Frontal cortex (tissue), 4 donors: ENCODE measurements at places on chromosomes 13 and 19. TPM values are rescaled to one million over a fixed set of nuclear protein-coding genes. Genes with fewer than 3 reads are reported as not detected.

GRCh38 chr19:1090731-1091543, 4.2 kb downstream of the POLR2E start:
- DNase-seq = no peak

DNA sequence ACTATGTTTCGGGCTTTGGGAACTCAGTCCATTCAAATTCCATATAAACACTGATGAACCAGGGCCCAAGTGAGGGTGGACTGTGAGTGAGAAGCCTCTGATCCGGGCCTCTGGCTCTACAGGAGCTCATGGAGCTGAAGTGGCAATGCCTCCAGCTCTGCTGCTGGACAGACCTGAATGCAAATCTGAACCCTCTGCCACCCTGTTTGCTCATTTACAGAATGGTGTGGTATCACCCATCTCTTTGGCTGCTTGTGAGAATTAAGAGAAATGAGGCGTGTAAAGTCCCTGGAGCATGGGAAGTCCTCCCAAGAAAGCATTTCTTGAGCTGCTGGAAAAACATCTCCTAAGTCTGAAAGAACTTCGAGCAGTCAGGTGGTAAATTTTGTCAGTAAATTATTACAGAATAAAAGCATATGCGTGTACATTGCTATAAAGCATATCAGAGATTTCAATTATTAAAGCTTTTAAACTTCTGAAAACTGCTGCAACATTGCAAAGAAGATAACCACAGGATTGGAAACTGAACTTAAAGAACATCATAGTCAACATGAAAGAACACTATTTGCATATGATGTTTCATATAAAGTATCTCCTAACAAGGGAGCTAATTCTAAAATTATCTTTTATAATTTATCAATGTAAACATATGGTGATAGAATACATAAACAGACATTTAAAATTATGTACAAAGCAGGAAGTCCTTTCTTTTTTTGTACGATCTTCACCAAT, 369.0 kb downstream of the UQCRFS1 start:
- no peak for DNase-seq

- DNase-seq = peak; percentile 55
Measured at GRCh38 chr19:32691952-32692726, 518 bp downstream of the NUDT19 start.

DNA sequence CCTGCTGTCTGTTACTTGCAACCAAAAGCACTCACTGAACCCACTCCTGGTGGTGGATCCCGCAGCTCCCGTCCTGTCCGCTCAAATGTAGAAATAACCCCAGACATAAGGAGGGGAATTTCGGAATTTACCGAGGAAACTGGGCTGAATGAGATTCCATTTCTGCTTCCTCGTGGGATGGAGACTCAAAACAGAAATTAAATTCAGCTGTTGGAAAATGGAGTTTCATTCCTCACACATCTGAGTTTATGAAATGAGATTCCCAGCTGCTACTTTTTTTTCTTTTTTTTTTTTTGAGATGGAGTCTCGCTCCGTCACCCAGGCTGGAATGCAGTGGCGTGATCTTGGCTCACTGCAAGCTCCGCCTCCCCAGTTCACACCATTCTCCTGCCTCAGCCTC, 44.3 kb downstream of the COLGALT1 start:
- DNase-seq = no peak

DNA sequence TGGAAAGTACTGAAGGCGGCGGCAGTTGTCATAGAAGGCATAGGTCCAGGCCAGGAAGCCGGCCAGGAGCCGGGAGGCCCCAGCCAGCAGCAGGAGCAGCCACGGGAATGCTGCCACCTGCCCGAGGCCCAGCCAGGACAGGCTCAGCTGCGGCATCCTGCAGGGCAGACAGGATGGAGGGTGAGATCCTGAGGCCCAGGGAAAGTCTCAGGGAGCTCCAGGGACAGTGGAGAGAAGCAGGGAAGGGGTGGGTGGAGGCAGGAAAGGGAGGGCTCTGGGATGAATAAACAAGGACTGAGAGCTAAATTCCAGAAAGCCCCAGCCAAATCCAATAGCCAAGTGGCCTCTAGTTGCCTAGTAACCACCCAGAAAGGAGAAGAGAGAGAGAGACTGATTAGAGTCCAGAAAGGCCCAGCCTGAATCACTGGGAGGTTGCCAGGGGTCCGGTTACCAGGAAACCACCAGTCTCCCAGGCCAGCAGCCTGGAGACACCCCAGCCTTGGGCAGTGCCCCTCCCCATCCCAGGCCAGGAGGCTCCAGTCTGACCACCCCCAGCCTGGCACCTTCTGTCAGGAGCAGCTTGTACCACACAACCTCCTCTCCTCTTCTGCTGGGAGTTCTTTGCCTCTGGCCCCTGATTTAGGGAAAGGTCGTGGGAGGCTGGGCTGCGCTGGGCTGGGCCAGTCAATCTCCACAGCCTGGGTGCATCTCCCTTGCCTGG, 7.5 kb upstream of the OR10H5 start:
- DNase-seq = peak; percentile 45

GRCh38 chr19:2532252-2533071, 56.5 kb downstream of the GADD45B start:
- DNase-seq = no peak

- DNase-seq = no peak
Measured at GRCh38 chr13:78977311-78977710, 318.4 kb upstream of the OBI1 start.

GRCh38 chr19:44735011-44735410, 13.5 kb upstream of the BCL3 start:
- no peak for DNase-seq

DNA sequence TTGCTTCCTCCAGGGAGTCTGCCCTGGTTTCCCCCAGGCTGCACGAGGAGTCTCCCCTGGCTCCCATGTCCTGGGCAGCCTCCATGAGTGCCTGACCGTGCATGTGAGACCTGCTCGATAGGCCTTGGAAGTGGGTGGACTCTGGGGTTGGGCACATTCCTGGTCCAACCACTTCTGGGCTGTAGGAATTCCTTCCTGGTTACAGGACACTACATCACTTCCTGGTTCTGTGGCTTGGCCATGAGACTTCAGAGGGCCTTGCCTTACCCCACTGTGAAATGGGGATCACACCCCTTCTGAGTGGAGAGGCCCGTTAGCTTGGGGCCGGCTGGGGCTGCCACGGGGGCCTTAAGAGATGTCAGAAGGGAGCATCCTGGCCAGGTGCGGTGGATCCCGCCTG, 4.0 kb upstream of the ZNF628 start:
- DNase-seq = no peak

GRCh38 chr13:80334597-80335260, 6.2 kb downstream of the SPRY2 start:
- no peak for DNase-seq

DNA sequence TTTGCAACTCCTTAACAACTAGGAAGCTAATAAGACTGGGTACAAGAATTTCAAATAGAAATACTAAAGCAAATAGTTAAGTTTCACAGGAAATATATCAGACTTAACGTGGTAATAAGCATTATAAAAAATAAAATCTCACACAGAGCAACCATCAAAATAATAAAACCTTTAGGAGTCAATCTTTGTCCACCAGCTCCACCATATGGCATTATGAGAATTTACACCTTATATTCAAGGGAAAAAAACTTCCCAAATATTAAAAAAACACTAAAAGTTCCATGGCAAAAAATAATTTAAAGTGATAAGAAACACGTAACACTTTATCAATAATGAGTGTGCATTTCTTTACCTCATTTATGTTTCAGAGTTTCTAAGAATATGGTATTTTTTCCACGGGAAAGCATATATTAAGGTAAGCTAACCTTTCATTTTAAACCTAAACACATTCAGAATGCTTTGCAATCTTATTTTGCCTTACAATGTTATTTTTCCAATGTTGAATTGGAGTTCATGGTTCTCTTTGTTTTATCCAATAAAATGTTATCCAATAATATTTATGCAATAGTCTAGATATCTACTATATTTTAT, 423.2 kb upstream of the SGCG start:
- no peak for DNase-seq

- DNase-seq = no peak
Measured at GRCh38 chr13:45565331-45565730, 50.2 kb downstream of the ERICH6B start.

GRCh38 chr19:31470952-31471351, 121.7 kb upstream of the TSHZ3 start:
- no peak for DNase-seq

GRCh38 chr13:92842145-92842544, 384.5 kb upstream of the GPC6 start:
- no peak for DNase-seq

DNA sequence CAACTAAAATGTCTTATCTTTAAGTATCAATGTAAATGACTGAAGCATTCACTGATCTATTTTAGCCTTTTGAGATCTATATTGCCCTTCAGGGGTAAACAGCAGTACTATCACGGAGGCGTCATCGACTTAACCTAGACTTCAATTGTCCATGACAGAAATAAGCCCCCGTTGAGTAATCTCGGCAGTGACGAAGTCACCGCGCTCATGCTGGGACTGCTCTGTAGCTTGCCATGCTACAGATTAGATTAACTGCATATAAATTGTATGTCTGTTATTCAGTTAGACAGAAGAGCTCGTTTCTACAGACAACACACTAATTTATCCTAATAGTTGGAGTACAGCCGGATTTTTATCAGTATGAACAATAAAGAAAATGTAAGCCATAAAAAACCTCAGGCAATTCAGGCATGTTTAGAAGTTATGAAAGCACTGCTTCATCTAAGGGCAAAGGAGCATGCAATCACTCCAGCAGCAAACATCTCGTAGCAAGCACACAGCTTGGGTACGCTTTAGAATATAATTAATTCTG, 56.6 kb downstream of the TUBGCP3 start:
- no peak for DNase-seq

DNA sequence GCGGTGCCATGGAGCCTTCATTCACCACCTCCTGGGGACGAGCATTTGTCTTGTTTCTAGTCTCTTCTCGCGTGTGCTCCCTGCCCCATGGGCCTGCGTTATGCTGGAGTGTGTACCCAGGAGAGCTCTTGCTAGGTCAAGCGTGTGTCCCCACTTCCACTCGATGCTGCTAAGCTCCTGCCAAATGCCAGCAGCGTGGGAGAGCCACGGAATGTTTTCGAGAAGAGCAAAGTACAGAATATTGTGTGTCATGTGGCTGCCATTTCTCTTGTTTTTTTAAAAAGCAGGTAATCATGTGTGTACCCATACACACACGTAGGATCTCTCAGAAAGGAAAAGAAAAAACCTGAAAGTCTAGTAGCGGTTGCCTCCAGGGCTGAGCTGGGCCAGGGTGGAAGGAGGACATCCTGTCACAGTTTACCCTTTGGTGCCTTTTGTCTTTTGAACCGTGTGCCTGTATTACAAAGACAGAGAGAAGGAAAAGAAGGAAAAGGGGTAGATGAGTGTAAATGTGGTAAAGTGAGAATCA, 28.6 kb downstream of the PAK4 start:
- no peak for DNase-seq

GRCh38 chr19:4596033-4596904, 36.8 kb upstream of the SEMA6B start:
- no peak for DNase-seq

- no peak for DNase-seq
Measured at GRCh38 chr19:55247621-55248099, 11.2 kb downstream of the PPP6R1 start.

GRCh38 chr19:16470911-16471811, 609 bp downstream of the EPS15L1 start:
- no peak for DNase-seq

DNA sequence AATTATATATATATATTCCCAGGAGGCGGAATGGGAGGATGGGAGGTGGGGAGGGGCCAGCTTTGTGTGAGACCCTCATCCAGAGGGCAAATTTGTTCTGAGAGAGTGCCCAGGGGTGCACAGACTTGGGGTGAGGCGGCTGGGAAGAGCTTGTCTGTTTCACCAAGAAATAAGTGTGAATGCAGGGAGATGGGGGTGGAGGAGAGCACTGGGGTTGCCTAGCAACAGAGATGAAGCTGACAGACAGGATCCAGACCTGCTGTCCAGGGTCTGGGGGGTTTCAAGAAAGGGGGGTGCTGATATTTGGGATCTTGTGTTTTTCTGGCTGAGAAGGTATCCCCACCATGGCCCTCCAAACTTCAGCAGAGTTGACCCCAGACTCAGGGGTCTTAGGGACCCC, 18.6 kb upstream of the TNFAIP8L1 start:
- DNase-seq = no peak

- DNase-seq = no peak
Measured at GRCh38 chr19:2221250-2221831, 14.8 kb downstream of the PLEKHJ1 start.

- no peak for DNase-seq
Measured at GRCh38 chr19:50417111-50418081, 1.3 kb upstream of the SPIB start.

DNA sequence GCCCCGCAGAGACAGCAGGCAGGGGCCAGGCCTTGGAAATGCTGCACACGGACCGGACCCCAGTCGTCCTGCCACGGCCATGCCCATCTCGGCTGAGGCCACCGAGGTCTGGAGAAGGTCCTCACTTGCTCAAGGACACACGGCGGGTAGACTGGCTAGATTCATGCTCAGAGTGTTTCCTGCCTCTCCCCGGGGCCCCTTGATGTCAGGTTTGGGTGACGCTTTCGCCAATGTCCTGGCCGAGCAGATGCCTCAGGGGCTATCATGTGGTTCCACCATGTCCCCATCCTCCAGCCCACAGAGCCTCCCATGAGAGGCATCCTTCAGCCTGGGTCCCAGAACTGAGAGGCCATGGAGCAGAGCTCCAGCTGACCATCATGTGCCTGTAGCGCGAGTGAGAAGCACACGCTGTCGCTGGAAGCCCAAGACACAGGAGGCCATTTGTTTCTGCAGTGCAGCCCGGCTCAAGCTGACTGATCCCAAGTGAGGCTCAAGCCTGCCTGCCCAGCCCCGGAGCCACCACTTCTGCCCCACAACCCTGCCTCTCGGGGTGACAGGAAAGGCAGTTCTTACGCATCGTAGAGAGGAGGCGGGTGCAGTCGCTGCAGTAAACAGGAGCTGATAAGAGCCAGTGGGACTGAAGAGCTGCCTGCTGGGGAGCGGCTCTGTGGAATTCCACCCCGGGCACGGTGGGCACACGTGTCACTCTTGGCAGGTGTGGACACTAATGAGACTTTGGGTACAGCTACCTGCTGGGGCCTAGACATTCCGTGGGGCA, 53.9 kb upstream of the GAS6 start:
- no peak for DNase-seq

- DNase-seq = no peak
Measured at GRCh38 chr13:67087527-67087926, 142.6 kb downstream of the PCDH9 start.

GRCh38 chr13:52156724-52157261, 2.6 kb downstream of the NEK3 start:
- DNase-seq = no peak

DNA sequence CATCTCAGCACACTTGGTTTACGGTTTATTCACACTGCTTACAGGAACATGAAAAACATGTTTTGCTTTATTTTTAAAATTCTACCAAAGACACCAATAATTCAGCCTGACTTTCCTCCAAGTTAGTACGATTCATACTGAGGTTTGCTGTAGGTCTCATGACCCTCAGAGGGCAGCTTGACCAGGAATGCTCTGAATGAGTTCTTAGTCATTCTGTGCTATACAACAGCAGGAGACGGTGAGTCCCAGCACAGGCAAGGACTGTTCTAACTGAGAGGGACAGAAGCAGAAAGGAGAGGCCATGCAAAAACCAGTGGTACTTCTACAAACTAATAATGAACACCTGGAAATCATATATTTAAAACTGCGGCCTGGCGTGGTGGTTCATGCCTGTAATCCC, 6.4 kb downstream of the GRTP1 start:
- no peak for DNase-seq

KIR3DL1 gene
- not detected for total RNA-seq

ERICH4 gene
- total RNA-seq = not detected

PRODH2 gene
- not detected for total RNA-seq

TMEM59L gene
- 34.2 TPM for total RNA-seq

MBD3 gene
- 50.1 TPM for total RNA-seq

NCR1 gene
- total RNA-seq = not detected

SOX21 gene
- total RNA-seq = 2.4 TPM

LAIR2 gene
- total RNA-seq = 0.82 TPM

GAS6 gene
- total RNA-seq = 20.4 TPM
